CD4-positive, alpha-beta T cell treated with Interleukin-12 subunit alpha and Interleukin-12 subunit beta, for 1 hour (primary cell): ENCODE measurements at places on chromosomes 2 and 18.

GRCh38 chr2:223041527-223042109, 10.4 kb upstream of the KCNE4 start:
- DNase-seq: no peak

- DNase-seq: no peak
Measured at GRCh38 chr18:39840856-39841481, 2114.1 kb upstream of the PIK3C3 start.

GRCh38 chr2:45700407-45701013, 49.0 kb downstream of the PRKCE start:
- DNase-seq: no peak

GRCh38 chr2:85457043-85457442, 38.5 kb downstream of the SH2D6 start:
- DNase-seq: no peak

DNA sequence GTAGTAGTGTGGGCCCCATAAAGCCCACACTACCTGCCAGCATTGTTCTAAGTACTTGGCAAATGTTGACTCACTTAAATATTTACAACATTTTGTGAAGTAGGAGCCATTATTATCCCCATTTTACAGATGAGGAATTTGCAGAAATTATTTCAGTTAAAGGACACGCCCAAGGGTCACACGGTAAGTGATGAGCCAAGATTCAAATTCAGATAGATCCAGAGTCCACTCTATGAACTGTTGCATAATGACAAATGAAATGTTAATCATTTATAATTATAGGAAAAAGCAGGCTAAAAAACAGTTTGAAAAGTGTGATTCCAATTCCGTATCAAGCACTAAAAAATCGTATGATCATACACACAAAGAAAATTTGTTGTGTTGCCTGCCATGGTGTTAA, 108.4 kb downstream of the MDH1 start:
- no peak for DNase-seq

GRCh38 chr2:81195017-81195773, 890.6 kb upstream of the LRRTM1 start:
- no peak for DNase-seq

DNA sequence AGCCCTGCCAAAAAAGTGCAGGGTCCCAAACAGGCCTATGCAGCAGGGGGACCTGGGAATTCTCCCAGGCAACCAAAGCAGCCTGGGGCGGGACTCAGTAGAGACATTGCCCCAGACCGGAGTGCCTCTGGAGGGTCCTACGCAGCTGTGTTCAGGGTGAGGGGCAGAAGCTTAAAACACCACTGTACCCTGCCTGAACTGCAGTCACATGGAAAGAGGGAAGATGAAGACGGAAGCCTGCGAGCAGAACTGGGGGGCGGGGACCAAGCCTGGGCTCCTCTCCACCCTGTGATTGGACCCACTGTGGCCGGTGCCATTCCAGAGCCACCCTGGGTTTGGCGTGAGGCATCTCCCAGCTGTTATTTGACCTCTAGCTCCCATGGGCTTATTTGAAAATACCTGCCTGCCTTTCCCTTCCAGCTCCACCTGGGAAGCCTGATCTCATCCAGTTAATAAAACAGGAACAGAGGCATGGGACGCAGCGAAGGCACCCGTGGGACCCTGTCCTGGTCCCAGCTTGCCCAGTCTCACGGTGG, 183.1 kb downstream of the SMAD2 start:
- DNase-seq: no peak

DNA sequence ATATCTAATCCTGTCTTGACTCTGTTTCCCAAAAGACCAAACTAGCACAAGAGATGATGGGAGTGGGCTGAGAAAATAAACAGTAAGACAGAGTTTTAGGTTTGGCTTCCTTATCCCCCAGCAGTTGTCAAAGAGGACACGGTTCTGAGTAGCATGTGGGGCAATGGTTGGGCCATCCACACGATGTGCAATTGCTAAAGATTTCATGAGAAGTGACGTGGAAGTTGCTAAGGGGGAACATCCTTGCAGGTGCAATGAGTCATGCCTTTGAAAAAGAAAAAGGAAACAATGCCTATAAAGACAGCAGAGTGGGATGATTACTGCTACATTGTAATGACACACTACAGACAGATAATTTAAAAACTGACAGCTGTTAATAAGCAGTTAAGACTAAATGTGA, 1395.8 kb downstream of the LRP1B start:
- DNase-seq: no peak

DNA sequence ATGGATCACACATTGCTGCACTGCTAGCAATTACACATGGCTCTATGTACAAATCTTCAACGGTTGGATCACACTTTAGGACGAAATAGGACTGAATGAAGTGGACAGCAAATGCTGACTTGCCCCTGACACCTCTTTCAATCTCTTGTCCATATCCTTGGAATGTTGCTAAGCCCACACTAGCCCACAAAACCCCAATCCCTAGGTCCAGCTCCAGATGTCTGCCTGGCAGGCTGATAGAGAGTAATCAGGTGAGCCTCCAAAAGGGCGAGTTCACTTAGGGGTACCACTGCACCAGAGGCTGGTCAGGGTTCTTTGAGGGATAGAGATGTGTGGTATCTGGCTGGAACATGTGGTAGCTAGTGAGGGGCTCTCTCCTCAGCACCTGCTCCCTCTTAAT, 18.5 kb upstream of the FHOD3 start:
- no peak for DNase-seq

DNA sequence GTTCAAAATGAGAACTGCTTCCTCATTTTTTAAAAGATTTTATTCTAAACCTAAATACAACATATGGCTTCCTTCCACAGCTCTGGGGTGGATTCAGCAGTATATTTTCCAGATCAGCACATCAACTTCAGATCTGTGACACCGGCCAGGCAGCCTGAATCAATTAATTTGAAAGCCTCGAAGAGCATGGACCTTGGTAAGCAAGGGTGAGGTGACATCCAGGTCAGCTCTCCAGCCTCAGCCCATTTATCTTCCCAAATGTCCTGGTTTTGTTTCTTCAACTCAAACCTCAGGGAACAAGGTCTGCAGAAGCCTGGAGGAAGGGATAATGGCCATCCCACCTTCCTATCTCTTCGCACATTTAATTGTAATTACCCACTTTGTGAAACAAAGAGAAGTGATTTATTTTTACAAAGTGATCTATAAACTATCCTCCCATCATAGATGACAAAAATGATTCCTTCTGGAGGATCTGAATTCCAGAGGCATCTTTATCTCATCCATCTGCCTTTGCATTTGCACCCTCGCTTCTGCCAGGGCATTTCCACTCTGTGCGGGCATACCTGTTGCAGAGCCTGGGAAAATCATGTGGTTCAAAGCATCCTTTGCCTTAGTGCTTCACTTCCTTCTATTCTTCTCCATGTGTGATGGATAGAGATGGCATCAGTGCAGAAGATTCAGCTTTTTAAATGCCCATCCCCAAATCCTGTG, 489.0 kb upstream of the NRP2 start:
- no peak for DNase-seq
